ENCODE measurements at places on chromosomes 3 and 15. TPM values are rescaled to one million over a fixed set of nuclear protein-coding genes. Genes with fewer than 3 reads are reported as not detected.

SV2B gene
- total RNA-seq: under 0.01 TPM

NTRK3 gene
- 1.5 TPM for total RNA-seq

INKA1 gene
- total RNA-seq: 5.7 TPM

DPPA2 gene
- not detected for total RNA-seq

TM4SF18 gene
- total RNA-seq: 0.07 TPM

ENTPD3 gene
- 0.13 TPM for total RNA-seq

ADCY5 gene
- 0.13 TPM for total RNA-seq

ERC2 gene
- 0.10 TPM for total RNA-seq

LSAMP gene
- total RNA-seq: 1.0 TPM

OR5K2 gene
- not detected for total RNA-seq

HIGD2B gene
- total RNA-seq: not detected

CSPG5 gene
- total RNA-seq: 0.26 TPM

SI gene
- total RNA-seq: not detected

ZNF80 gene
- total RNA-seq: not detected

RUVBL1 gene
- total RNA-seq: 41.6 TPM

OIP5 gene
- total RNA-seq: 0.56 TPM

CCR5 gene
- total RNA-seq: not detected

FOXL2 gene
- total RNA-seq: 0.10 TPM

GOLGA8J gene
- total RNA-seq: not detected

FGD5 gene
- total RNA-seq: 0.20 TPM

LMCD1 gene
- 49.8 TPM for total RNA-seq

ARHGAP31 gene
- 16.9 TPM for total RNA-seq

MKRN3 gene
- 0.43 TPM for total RNA-seq

DISP2 gene
- 0.17 TPM for total RNA-seq

TLR9 gene
- total RNA-seq: 0.23 TPM

ALDH1L1 gene
- total RNA-seq: 0.96 TPM

ZNF620 gene
- total RNA-seq: 0.83 TPM

OXTR gene
- total RNA-seq: 30.7 TPM

CPNE9 gene
- total RNA-seq: not detected

C3orf22 gene
- not detected for total RNA-seq

LRRC31 gene
- not detected for total RNA-seq

CIDEC gene
- not detected for total RNA-seq

RPP14 gene
- 12.6 TPM for total RNA-seq

TNIK gene
- 67.0 TPM for total RNA-seq

CYP11A1 gene
- 0.26 TPM for total RNA-seq

ATP2B2 gene
- not detected for total RNA-seq

TMEM44 gene
- total RNA-seq: 33.5 TPM

TEX55 gene
- not detected for total RNA-seq

CHL1 gene
- 0.07 TPM for total RNA-seq

GNAT1 gene
- total RNA-seq: not detected

HLTF gene
- total RNA-seq: 43.1 TPM

BNC1 gene
- total RNA-seq: 0.91 TPM

ACP3 gene
- 0.33 TPM for total RNA-seq

CHRM5 gene
- not detected for total RNA-seq

ARRDC4 gene
- total RNA-seq: 54.2 TPM

LRRN1 gene
- total RNA-seq: 0.30 TPM

DNAH12 gene
- total RNA-seq: 0.13 TPM

COL6A6 gene
- 0.23 TPM for total RNA-seq
